Mammary epithelial cell (primary cell): ENCODE measurements at places on chromosomes 16 and 17. TPM values are rescaled to one million over a fixed set of nuclear protein-coding genes. Genes with fewer than 3 reads are reported as not detected.
A peak's percentile ranks its signal among the peaks of the same experiment; 100 is the strongest.

The TNRC6C gene
- polyA plus RNA-seq: 1.3 TPM

The STX1B gene
- polyA plus RNA-seq: 0.80 TPM

The CCL3 gene
- polyA plus RNA-seq: not detected

GRCh38 chr16:50393858-50394802 is 25.3 kb upstream of the BRD7 start:
- no peak for DNase-seq

- DNase-seq: no peak
Observed at GRCh38 chr17:31251970-31252328, 45.1 kb downstream of the OMG start.

- no peak for DNase-seq
Observed at GRCh38 chr16:31474173-31474714, 2.3 kb downstream of the TGFB1I1 start.

DNA sequence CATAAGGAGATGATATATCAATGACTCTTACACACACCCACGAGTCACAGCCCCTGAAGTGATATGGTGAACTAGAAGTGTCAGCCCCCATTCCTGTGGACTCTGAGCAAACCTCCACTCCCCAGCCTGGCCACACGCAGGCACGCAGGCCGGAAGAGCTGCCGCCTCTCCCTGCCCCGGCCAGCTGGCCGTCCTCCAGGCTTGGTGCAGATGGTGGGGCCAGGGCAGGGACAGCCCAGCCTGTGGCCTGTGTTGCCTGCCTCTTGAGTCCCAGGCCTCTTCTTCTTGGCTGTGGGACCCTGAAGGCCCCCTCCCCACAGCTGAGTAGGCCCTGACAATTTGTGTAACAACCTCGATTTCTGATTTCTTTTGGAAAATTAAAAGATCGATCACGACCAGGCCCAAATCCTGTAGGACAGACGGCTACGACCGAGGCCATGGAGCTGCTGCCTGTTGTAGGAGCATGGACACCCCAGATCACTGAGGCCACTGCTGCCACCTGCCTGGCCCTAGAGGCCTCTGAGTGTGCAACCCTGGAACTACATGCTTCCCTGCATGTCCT is 10.0 kb upstream of the MPRIP start:
- DNase-seq: peak; percentile 82

- DNase-seq: peak; percentile 51
Observed at GRCh38 chr17:55295411-55296170, 30.8 kb downstream of the HLF start.

- DNase-seq: no peak
Observed at GRCh38 chr16:27386674-27387073, 15.3 kb upstream of the IL21R start.

- no peak for DNase-seq
Observed at GRCh38 chr17:41457676-41458075, 9.5 kb downstream of the KRT32 start.
